ENCODE measurements at places on chromosomes 5 and 9. TPM values are rescaled to one million over a fixed set of nuclear protein-coding genes. Genes with fewer than 3 reads are reported as not detected.

DNA sequence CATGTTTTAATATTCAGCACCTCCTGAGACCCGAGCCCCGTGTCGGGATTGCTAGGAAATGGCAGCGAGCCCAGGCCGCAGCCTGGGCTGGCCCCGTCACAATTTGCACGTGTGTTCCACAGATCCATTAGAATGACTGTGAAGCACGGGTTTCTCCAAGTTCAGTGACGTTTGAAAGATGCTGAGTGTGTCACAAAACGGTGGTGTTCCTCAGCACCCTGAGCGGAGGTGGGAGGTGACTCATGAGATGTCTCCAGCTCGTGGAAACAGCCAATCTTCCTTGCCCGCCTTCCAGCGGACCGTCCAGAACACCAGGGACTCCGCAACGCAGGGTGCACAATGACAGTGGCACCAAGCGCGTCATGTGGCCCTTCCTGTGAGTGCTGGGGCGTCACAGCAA is 412.8 kb downstream of the IRX2 start:
- no peak for DNase-seq

DNA sequence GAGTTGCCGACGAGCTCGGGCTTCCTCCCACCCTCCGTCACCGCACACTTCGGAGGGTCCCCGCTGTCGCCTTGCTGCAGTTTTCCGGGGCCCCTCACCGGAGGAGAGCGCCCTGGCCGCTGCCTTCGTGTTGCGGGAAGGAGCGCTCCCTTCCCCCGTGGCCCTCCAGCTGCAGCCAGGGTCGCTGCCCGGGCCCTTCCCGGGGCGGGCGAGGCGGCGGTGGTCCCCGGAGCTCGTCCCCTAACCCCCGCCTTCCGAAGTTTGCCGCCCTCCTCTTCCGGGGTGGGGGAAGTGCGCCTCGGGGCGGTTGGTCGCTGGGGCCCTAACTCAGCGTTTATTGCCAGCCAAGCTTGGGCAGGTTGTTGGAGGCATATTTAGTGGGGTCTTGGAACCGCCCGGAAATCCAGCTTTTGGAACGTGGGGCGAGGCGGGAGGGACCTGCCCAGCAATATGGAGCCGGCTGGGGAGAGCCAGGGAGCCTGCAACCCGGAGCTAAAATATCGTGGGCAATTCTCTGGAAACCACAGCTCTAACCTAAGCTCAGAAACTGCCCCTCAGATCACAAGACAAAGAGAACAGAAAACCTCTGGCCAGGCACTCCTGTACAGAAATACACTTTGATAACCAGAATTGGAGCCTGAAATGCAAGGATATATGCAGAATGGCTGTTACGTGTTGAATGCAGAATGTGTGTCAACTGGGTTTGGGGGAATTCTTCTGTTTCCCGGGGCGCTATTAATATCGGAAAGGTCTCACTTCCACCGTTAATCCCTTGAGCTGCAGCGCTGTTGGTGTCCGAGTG is 890 bp downstream of the PIK3R1 start:
- no peak for DNase-seq

DNA sequence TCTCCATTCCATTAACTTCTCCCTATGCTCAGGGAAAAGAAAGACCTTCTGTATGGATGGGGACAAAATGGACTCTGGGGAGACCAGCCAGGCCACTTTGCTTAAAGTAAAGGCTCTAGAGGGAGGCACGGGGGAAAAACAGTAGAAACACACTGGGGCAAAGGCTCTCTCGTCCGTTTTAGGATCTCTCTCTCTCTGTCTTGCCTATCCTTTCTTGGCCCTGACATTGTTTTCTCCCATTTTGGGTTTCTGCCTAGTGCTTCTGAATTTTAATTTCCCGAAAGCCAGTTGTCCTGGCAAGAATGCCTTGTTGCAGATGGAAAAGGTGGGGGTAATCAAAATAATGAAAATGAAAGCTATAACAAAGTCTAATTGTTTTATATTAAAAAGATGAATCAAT is 28.2 kb downstream of the NMUR2 start:
- DNase-seq = no peak

Gene ENG
- 10.6 TPM for total RNA-seq

Gene TNFSF15
- total RNA-seq = 0.81 TPM

- DNase-seq = peak; percentile 16
Observed at GRCh38 chr5:94968507-94969095, 316.3 kb downstream of the MCTP1 start.

- no peak for DNase-seq
Observed at GRCh38 chr5:78533356-78533755, 115.2 kb downstream of the LHFPL2 start.

Gene INIP
- total RNA-seq = 15.1 TPM

Gene DBH
- not detected for total RNA-seq
